PC-9 (cell line): ENCODE measurements at places on chromosomes 3 and 15. TPM values are rescaled to one million over a fixed set of nuclear protein-coding genes. Genes with fewer than 3 reads are reported as not detected.

Gene SLC28A1
- total RNA-seq: 0.70 and 1.2 TPM in 2 replicates

Gene GJD2
- total RNA-seq: not detected in 2 replicates

Gene BCHE
- not detected in 2 replicates for total RNA-seq

GRCh38 chr3:16136055-16136454 is 38.4 kb upstream of the GALNT15 start:
- DNase-seq: no peak

- no peak for DNase-seq
Measured at GRCh38 chr3:120879411-120879810, 28.6 kb upstream of the STXBP5L start.

- peak; percentile 66 for DNase-seq
Measured at GRCh38 chr15:41971089-41971894, 1.1 kb downstream of the EHD4 start.

DNA sequence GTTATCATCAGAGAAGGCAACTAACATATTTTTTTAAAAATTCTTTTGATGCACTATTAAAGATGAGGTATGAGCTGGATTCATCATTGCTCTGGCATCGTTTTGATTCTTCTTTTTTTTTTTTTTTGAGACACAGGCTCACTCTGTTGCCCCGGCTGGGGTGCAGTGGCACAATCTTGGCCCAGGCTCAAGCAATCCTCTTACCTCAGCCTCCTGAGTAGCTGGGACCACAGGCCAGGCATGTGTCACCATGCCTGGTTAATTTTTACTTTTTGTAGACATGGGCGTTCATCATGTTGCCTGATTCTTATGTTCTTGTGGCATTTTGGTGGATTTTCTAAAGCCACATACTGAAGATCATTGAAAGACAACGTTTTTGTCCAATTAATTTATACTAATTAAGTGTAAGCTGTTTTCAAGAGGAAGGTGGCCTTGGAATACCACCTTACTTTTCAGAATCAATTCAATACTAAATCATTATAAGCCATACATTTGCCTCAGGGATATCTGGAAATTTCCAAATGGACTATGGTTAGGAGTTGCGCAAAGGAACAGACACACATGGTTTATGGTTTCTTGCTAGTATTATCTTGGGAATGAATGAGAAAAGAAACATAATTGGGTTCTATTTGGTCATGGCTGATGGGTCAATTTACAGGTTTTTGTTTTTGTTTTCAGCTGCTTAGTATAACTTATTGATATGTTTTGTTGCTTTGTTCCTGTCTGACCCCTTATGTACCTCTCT is 22.8 kb downstream of the SLC28A2 start:
- DNase-seq: no peak

Gene CLN6
- 38.5 and 48.7 TPM in 2 replicates for total RNA-seq

GRCh38 chr15:97708252-97708651 is 252.3 kb upstream of the ARRDC4 start:
- DNase-seq: no peak

DNA sequence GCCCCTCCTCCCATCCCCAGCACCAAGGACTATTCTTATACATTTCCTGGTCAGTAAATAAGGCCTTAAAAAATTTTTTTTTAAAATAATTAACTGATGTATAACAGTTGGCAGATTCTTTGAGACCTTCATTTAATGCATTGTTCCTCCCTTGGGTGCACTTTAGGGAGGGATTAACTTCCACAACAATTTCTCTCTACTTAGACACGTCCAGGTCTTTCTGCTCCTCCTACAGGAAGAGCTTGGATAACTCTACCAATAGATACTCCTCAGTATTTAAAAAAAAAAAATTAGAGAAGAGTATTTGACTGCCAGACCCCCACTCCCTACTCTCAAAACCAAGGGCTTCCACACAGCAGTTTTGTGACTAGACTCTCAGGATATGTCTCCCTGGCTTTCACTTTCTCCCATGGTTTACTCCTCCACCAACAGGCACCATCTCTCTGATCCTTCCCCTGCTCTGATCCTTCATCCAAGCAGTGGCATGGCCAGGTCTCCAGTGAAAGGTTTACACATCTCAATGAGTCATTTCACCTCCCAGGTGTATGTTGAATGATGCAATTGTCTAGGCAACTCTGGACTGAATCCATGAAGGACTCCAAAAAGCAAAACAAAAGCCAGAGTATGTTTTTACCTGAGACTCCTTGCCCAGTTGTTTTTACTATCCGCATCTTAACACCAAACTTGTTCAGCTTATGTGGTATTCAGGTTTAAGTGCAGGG is 7.4 kb downstream of the ZIC4 start:
- DNase-seq: no peak

DNA sequence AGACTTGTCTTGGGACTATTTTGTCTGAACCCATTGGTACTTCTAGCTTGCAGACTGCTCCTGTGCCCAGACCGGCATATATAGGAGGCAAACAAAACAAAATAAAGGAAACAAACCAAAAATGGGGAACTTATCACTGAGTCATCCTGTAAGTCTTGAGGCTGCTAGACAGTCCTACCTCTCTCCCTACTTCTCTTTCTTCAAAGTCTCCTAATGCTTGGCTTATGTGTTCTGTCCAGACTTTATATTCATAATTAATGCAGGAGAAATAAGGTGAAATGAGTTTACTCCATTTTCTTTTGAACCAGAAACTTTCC is 266.2 kb downstream of the ZNF385D start:
- DNase-seq: no peak
